ENCODE measurements at places on chromosomes 5 and 9.

- DNase-seq = no peak
Observed at GRCh38 chr5:160082614-160083500, 36.4 kb downstream of the PWWP2A start.

DNA sequence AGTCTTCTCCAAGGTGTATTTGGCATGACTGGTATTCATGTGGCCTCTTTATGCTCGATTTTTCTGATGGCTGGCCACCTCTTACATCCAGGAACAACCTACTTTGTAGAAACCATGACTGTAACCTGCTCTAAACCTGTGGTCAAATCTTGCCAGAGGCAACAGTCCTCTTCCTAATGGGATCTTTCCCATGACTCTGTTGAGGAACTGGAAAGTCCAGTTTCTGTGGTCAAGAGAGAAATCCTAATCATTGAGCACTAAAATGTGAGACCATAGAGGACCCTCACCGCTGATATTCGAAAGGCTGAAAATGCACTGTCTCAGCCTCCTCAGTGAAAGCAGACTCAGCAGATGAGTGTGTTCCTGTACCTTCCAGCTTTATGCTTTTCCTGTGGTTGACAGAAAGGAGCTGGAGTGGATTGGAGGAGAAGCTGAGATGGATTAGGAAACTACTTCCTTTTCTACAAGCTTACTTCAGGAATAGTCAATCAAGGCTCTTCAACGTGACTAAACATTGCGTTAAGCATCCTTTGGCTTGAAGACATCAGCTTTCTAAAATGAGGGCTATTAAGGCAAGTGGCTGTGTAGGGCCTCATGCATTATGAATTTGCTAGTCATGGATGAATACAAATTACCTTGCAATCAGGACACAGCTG is 69.7 kb upstream of the DAPK1 start:
- DNase-seq = no peak

DNA sequence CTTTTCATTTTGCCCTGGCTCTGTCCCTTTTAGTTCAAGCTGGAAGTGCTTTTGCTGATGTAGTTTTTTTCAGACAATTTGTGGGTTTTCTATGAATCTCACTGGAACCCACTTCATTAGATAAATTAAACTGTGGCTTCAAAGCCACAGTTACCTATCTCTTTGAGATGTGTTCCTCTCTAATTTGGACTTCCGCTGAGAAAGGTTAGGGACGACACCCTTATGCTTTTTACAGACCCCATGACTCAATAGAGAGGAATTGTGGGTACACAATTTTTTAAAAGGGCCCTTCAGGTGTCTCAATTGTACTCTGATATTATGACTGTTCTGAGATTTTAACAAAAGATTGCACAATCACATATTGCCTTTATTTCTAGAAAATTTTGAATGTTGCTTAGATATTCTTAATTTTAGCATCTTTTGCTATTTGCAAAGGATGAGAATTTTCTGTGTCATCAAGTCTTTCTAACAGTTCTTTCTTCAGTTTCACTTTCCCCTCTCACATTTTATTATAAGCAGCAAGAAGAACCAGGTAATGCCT is 110.6 kb downstream of the GADD45G start:
- DNase-seq = no peak

GRCh38 chr5:148898413-148899075 is 72.1 kb downstream of the ADRB2 start:
- DNase-seq = no peak

- no peak for DNase-seq
Observed at GRCh38 chr9:70485273-70485858, 70.9 kb upstream of the KLF9 start.

- no peak for DNase-seq
Observed at GRCh38 chr9:96100385-96101300, 201.3 kb downstream of the HSD17B3 start.

DNA sequence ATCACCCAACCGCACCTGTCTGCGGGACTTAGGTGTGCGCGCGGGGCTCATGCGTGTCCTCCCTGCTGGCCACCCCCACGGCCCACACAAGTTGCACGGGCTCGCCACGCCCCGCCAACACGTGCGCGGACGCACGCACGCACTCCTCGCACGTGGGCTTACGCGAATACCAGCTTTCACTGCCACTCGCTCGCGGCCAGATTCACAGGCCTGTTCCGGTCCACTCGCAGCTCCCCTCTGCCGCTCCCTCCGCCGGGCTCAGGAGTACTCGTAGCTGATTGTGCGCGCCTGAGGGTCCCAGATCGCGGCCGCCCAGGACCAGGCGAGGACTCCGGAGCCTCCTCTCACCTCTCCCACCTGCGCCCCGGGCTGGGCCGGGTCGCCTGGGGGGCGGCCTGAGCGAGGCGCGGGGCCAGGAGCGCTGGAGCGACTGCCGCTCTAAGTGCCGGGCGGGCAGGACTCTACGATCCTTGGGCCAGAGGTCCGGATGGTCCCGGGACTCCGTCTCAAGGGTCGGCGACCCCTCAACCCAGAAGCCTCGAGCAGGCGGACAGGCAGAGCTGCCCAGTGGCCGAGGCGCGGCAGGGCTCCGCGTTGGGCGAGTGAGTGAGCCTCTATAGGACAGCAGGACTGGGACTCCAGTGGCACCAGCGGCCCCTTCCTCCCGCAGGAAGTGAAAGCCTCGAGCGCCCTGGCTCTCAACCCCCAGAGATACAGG is 3.4 kb downstream of the PCDHGC5 start:
- DNase-seq = no peak

DNA sequence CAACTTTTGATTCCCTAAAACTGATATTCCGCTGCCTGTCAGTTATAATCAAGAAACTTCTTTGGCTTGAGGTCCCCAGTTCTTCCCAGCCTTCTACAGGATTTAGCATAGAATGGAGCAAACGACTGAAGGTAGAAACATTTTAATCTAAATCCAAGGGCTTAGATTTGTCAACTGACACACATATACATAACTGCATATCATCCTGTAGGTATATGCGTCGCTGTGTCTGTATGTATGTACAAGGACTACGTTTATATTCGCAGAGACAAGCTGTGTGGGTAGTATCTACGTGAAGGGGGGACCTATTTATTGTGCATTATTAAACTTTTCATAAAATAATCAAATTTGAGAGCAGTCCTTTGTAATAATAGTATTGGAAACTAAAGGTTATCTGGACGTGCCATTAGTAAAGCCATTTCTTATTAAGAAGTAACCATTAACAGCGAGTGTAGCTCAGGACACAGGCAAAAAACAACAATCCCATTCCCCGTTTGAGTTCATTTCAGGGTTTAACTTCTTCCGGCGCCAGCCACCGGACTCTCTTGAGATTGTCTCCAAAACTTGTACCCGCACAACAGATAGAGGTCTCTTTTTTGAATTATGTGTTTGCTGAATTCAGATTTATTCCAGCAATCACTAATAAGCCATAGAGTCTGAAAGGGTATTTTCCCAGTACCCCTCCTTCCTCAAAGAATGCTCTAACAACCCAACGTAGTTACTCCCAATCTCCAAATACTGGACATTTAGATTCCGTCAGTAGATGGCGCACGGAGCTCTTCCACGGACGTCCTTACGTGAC is 2.1 kb upstream of the MLLT3 start:
- peak; percentile 20 for DNase-seq

- DNase-seq = no peak
Observed at GRCh38 chr9:124312290-124313265, 54.8 kb downstream of the NEK6 start.

GRCh38 chr9:6355728-6356127 is 27.6 kb downstream of the TPD52L3 start:
- no peak for DNase-seq

- DNase-seq = peak; percentile 44
Observed at GRCh38 chr5:69042915-69043654, 50.7 kb upstream of the SLC30A5 start.

GRCh38 chr9:88754452-88754851 is 219.5 kb downstream of the NXNL2 start:
- no peak for DNase-seq
